ENCODE measurements at places on chromosomes 6 and 20.

- DNase-seq, result no peak
Measured at GRCh38 chr6:111110036-111110435, 22.7 kb downstream of the SLC16A10 start.

- no peak for DNase-seq
Measured at GRCh38 chr6:79764747-79765146, 133.6 kb downstream of the SH3BGRL2 start.

- DNase-seq, result no peak
Measured at GRCh38 chr6:47490676-47491075, 13.1 kb downstream of the CD2AP start.

GRCh38 chr20:46022411-46023147 is 6.4 kb upstream of the SLC12A5 start:
- DNase-seq, result peak; percentile 54

- DNase-seq, result no peak
Measured at GRCh38 chr20:47684306-47685080, 100.8 kb downstream of the SULF2 start.

GRCh38 chr20:43691928-43692524 is 25.1 kb downstream of the MYBL2 start:
- no peak for DNase-seq

DNA sequence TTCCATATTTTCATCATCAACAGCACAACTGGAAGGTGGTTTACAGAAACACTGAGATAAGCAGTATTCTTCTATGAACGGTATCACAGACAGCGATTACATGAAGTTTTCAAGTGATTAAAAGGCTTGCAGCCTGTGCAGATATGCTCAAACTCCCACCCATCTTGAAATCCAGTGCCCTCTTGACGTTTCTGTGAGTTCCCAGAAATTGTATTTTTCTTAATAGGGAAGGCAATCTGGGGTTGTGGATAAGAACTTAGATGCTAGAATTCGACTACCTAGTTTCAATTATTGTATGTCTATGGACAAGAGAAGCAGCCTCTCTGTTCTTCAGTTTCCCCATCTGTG is 290.3 kb downstream of the ZNF217 start:
- no peak for DNase-seq

- DNase-seq, result no peak
Measured at GRCh38 chr20:5148581-5148980, 21.8 kb downstream of the CDS2 start.

- no peak for DNase-seq
Measured at GRCh38 chr6:136920671-136921380, 1.3 kb upstream of the SLC35D3 start.

DNA sequence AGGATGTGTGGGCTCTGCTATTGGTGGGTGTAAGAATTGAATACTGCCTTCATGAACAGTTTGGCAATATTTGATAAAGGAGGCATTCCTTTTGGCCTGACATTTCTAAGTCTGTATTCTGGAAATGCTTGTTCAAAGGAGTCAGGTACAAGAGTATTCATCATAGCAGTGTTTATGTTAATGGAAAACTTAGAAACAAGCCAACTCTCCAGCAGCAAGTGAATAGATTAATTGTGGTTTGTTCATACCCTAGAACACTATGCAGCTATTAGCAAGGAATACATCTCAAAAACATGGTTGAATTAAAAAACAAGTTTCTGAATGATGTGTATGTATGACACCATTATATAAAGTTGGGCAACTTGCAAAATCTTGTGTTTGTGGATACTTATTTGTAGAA is 195.8 kb downstream of the ZFAND3 start:
- DNase-seq, result no peak

- DNase-seq, result no peak
Measured at GRCh38 chr6:160667639-160668481, 3.8 kb upstream of the LPA start.

DNA sequence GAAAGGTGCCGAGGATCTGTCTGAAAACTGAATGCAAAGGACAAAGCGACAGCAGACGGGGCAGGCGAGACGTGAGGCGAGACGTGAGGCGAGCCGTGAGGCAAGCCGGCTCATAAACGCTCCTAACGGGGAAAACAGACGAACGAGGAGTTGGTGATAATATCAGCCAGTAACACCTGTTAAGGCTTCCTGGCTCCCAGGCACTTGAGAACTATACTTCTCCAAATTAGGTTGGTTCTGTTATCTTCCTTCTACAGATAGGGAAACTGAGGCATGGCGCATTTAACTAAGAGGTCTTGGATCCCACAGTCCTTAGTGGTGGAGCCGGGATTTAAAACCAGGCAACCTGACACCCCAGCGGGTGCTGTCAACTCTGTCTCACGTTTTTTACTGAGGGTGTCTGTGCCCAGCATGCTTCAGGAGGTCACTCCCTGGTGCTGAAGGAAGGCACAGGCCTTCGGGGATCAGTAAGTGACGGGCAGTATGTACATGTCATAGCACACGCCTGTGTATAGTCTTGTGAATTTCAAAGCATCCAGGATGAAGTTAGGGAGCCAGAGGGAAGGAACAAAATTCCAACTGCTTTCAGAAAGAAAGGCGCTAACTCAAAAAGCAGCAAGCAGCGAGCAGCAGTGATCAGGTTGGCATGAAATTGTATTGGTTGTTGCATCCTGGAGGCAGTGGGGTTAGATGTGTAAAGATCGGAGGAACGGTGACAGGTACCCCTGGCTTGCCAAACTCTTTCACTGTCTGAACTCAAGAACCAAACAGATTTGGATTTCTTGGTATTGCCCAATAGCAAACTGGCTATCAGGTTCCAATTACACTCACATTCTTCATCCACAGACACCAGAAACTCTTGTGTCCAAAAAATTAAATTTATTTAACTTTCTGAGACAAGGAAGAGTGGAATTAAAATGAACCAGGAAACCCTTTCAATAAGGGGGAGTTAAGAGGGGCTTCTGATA is 318.7 kb downstream of the THBS2 start:
- no peak for DNase-seq

- DNase-seq, result no peak
Measured at GRCh38 chr20:50395251-50395729, 114.9 kb upstream of the PTPN1 start.

DNA sequence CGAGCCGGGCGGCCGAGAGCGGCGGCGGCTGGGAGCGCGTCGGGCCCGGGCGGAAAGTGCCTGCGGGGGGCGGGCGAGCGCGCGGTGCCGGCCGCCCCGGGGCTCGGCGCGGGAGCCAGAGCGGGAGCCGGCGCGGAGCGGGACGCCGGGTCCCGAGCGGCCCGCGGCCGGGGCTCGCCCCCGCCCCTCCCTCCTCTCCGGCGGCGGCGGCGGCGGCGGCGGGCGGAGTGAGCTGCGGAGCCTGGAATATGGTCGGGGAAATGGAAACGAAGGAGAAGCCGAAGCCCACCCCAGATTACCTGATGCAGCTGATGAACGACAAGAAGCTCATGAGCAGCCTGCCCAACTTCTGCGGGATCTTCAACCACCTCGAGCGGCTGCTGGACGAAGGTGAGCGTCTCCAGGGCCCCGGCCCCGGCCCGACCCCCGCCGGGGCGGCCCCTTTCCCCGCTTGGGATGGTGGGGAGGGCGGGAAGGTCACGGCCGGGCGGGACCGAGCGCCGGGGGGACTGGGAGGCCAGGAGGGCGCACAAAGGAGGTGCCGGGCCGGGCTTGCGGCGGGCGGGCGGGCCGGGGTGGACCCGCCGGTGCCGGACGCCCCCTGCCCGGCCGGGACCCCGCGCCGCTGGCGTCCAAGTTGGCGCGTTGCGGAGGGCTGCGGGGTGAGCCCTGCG is 565 bp downstream of the QKI start:
- no peak for DNase-seq

DNA sequence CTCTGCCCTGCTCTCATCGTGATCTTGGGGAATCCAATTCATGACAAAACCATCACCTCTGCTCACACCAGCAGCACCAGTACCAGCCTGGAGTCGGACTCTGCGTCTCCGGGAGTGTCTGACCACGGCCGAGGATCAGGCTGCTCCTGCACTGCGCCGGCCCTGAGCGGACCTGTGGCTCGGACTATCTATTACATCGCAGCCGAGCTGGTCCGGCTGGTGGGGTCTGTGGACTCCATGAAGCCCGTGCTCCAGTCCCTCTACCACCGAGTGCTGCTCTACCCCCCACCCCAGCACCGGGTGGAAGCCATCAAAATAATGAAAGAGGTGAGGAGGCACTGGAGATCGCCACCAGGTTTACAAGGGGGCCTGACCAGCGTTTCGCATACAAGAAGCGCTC is 37.2 kb upstream of the PBOV1 start:
- DNase-seq, result no peak

- DNase-seq, result no peak
Measured at GRCh38 chr6:134918418-134918961, 31.4 kb downstream of the ALDH8A1 start.

- DNase-seq, result no peak
Measured at GRCh38 chr6:155830531-155830930, 374.9 kb upstream of the NOX3 start.

- DNase-seq, result no peak
Measured at GRCh38 chr6:10416863-10417641, 2.2 kb upstream of the TFAP2A start.

GRCh38 chr6:26158581-26159356 is 71.5 kb downstream of the HFE start:
- DNase-seq, result no peak

DNA sequence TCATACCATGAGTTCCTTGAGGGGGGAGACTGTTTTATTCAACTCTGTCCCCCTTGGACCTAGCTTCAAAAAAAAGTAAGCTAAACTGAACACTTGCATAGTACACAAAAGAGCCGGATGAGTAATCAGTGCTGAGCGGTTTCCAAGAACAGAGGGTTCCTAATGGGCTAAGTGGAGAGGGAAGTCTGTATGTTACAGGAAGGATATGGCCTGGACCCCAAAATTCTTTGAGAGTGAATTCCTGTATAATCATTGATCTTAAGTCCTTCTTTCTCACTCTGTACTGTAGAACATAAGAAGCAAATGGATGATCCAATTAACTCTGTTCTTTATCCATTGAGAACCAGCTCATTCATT is 324.7 kb upstream of the CNR1 start:
- no peak for DNase-seq

GRCh38 chr20:17896193-17896723 is 72.3 kb downstream of the SNX5 start:
- DNase-seq, result no peak

DNA sequence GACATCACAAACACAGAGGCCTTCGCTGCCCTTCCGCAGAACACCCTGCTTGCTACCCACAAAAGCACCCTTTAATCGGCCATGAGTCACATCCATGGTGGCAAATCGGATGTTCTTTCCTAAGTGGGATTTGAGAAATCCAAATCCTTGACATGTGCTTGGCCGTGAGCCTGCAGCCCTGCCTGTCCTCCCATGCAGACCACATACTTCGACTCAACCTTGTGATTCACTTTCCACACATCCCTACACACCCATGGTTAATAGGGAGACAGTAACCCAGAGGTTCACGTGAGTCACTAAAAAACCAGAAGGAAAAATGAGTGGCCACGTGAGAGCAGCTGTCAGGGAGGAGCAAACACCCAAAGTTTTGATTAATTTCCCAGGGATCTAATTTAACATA is 19.4 kb downstream of the RAMACL start:
- no peak for DNase-seq

DNA sequence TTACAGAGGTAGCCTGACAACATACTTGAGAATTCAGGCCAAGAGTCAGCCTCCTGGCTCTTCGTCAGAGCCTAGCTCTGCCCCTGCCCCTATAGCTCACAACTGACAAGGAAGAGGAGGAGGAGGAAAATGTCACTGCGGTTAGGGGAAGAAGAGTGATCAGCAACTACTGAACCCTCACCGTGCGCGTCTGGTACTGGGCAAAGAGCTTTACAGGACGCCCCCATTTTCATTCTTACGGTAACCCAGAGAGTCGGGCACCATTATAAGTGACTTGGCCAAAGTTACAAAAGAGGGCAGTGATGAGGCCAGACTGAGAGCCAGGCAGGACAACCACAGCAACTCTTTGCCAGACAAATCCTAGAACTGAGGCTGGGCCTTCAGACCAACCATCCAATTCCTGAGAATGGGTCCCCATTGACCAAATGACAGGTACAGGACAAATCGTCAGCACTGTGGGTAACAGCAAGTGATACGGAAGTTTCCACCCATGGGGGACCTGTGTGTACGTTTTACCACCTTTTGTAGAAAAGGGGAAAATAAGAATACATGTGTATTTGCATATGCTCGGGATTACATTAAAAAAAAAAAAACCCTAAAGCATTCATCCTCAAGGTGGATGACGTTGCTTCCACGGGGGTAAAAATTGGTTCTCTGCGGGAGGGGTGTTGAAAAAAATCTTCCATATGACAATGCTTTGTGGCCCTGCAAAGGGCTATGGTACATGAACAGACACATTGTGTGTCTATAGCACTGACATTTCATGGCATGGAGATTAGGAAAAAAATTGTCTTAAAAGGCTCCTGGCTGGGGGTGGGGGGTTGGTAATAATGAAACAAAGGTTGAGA is 118.0 kb downstream of the NFATC2 start:
- DNase-seq, result no peak

GRCh38 chr20:39349240-39349639 is 387.1 kb downstream of the DHX35 start:
- DNase-seq, result no peak

GRCh38 chr20:48662711-48663110 is 165.1 kb downstream of the PREX1 start:
- DNase-seq, result no peak

DNA sequence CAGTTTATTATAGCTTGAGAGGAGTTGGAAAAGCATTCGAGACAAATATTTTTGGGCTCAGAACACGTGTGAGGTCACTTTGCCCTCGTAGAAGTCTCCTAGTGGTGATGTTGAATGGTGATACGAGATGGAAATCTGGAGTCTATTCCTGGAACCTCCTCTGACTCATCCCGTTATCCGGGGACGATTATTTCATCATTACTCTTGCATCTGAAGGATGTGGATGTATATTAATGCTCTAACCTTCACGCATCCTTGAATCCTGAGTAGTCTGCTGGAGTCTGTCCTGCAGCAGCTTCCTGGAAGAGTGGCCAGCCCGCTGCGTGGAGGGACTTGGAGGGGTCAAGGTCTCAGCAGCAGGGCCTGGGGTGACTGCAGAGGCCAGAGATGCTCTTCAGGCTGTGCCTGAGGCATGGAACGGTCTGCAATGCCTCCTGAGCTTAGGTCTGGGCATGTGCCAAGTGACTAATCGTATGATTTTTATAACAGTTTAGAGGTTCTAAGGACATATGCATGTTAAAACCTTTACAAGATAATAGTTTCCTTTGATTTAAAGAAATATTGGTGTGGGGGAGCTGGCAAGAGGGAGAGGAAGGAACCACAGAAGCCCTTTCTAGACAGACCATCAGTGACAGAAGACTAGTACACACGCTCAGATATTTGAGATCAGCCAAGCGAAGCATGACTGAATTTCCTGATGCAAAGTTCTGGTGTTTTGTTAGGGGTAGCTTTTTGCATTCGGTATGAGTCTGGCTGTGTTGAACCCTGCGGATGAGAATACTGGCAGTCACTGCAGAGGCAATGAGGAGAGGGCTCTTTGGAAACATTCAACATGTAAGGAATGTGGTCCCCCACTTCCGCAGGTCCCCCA is 400.2 kb downstream of the QKI start:
- no peak for DNase-seq

- no peak for DNase-seq
Measured at GRCh38 chr6:27288136-27289044, 23.7 kb downstream of the POM121L2 start.

- no peak for DNase-seq
Measured at GRCh38 chr6:33945931-33946330, 142.1 kb upstream of the MLN start.

GRCh38 chr20:13029687-13030375 is 21.1 kb downstream of the SPTLC3 start:
- no peak for DNase-seq
